IPS-NIHi11 (cell line): ENCODE measurements at places on chromosomes 2 and 18.

GRCh38 chr2:27907547-27907946 lies 17.0 kb downstream of the BABAM2 start:
- no peak for DNase-seq

DNA sequence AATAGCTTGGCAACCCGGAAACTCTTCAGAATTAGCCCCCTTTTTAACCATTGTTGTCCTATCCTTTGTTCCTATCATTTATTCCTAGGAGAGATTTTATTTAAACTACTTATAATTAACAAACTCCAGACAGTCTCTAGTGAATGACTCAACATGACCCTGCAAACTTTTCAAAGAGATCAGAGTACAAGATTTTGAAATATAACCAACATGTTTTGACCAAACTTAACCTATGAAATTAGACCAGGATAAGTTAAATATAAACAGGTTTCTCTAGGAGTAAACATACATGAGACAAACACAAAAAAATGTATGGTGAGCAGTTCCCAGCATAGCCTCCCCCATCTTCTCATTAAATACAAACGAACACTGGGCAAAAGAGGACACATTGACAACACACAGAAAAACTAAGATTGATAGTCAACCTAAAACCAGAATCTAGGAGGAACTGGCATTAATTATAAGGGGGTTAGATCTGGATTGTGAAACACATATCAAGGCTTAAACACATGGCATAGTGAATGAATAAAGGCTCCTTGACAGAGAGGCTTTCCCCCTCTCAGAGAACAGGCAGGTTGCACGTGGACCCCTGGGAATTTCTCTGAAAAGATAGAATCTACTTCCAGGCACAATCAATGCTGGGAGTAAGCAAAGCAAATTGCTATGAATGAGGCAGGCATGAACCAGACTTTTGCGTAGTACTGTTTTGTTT lies 284.1 kb downstream of the IRS1 start:
- DNase-seq = no peak

- no peak for DNase-seq
These were observed 79.5 kb downstream of the ITGA4 start for GRCh38 chr2:181536730-181537129.

DNA sequence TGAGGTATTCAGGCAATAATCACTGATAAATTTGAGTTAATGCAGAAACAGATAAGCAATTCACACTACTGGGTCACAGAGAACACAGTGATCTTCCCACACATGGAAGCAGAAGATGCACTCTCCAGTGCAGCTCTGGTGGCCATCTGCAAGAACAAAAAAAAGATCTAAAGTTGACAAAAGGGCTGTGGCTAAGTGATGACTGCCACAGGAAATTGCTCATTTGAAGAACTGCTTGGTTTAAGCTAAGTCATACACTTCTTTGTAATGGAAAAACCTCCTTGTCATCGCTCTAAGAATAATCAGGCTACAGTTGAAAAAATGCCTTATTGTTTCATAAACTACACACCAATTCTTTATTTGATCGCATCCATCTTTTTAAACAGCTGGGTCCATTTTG lies 115.1 kb downstream of the DTNB start:
- no peak for DNase-seq

- DNase-seq = no peak
These were observed 57.0 kb upstream of the HNRNPA3 start for GRCh38 chr2:177155631-177156030.

- no peak for DNase-seq
These were observed 36.9 kb downstream of the MBP start for GRCh38 chr18:77095391-77096371.

DNA sequence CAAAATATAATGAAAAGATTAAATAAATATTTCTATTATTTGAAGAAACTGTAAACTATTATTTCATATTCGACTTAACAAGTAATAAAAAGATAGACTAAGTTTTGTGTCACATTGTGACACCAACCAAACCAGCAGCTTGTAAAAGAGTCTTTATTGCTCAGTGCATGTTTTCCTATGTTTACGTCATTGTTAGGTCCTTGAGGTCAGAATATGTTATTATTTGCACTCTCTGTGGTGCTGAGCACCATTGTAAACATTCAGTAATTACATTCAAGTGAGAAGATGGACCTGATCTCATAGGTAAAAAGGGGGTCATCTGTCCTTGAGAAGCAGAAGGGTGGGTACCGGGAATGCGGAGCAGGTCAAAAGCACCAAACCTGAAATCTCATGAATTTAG lies 1999.1 kb upstream of the CELF4 start:
- no peak for DNase-seq

GRCh38 chr2:195498176-195498575 lies 158.8 kb upstream of the SLC39A10 start:
- DNase-seq = peak; percentile 25

GRCh38 chr18:60147323-60147722 lies 225.3 kb downstream of the MC4R start:
- DNase-seq = no peak
